Activated CD4-positive, alpha-beta T cell treated with anti-CD3 and anti-CD28 coated beads for 1 hour (primary cell): ENCODE measurements at places on chromosomes 7 and 10.

DNA sequence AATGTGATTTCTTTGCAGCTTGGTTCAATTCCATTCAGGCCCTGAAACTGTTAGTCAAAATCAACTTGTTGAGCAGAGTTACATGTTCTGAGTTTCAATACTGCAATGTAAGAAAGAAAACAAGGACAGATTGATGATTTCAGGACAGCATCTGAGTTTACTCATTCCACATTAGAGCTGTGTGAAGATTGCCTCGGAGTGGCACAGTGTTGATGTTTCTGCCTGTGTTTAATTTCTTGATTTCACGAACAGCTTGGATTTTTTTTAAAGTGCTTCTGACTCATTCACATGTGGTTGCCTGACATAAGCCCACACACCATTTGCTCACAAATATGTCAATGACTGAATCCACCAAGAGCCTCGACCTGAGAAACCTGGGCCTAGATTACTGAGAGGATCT lies 101.2 kb upstream of the PARD3 start:
- no peak for DNase-seq

DNA sequence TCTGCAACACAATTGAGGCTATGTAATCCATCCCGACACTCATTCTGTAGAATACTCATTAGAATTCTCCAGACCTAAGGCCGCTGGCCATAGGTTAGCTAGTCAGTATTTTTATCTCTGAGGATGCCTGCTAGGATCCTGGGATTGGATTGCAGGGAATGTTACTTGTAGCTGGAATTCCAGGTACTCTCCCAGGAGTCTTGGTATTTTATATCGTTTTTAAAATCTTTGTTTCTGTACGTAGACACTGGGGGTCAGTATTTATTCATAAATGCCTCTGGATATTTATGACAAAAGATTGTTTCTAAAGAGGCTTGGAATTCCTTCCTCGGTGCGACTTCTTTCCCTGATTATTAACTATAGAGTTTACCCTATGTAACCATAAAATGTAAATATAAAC lies 40.1 kb downstream of the BPGM start:
- DNase-seq: no peak

DNA sequence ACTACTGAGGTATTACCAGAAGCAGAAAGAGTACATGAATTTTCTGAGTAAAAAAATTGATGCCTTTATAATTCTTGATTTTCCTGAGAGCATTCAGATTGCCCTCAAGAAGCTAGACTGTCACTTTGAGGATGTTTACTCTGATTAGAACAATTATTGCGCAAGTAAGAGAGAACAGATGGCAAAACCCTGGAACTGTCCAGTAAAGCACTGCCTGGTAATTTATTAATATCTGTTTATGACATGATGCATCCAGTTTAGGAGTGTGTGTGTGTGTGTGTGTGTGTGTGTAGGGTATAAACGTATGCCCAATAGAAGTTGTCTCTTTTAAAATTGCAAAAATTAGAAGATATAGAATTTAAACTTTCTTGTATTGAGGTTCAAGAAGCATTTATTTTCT lies 379.7 kb downstream of the PHTF2 start:
- no peak for DNase-seq

- DNase-seq: no peak
Observed at GRCh38 chr7:25242678-25243077, 14.4 kb upstream of the NPVF start.

GRCh38 chr7:108499566-108499965 lies 26.4 kb downstream of the PNPLA8 start:
- DNase-seq: no peak

DNA sequence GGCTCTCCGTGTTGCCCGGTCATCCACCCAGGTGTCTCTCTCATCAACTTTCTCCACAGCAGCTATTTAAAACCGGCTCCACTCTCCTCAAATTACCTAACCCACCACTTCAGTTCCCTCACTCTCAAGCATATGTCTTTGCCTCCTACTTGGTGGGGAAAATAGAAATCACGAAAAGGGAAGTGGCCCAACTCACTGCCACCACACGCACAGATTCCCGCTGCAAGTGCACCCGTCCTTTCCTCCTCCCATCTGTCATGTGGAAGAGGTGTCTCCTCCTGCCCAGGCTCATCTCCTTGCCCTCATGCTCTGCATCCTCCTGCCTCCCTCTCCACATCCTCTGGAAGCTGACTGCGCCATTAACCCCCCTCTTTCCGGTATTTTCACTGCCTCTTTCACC lies 80.8 kb upstream of the MKX start:
- DNase-seq: no peak

GRCh38 chr10:91598211-91598977 lies 34.5 kb downstream of the PPP1R3C start:
- DNase-seq: no peak
